ENCODE measurements at places on chromosomes 3 and 15. TPM values are rescaled to one million over a fixed set of nuclear protein-coding genes. Genes with fewer than 3 reads are reported as not detected.

PTPRG gene
- 0.29 TPM for total RNA-seq

SOX14 gene
- total RNA-seq: not detected

MFSD1 gene
- total RNA-seq: 45.3 TPM

ITGB5 gene
- 67.2 TPM for total RNA-seq

- H3K36me3 ChIP-seq: no peaks in the 10 kb centered on the region
- peaks cover under 1% of the 10 kb centered on the region for H3K4me1 ChIP-seq
- no peak overlapping the region for H3K27ac ChIP-seq
Observed at GRCh38 chr3:157353652-157354051, 83.0 kb upstream of the PTX3 start.

CHAC1 gene
- 13.3 TPM for total RNA-seq

GRCh38 chr3:54784021-54784420, 143.8 kb downstream of the LRTM1 start:
- no peaks in the 10 kb centered on the region for H3K27me3 ChIP-seq
- H3K4me3 ChIP-seq: no peak overlapping the region
- no peak overlapping the region for H3K27ac ChIP-seq
- no peaks in the 10 kb centered on the region for H3K4me1 ChIP-seq
- H3K36me3 ChIP-seq: no peaks in the 10 kb centered on the region

- no peaks in the 10 kb centered on the region for H3K27me3 ChIP-seq
- no peak for DNase-seq
- H3K4me1 ChIP-seq: no peaks in the 10 kb centered on the region
- H3K27ac ChIP-seq: no peak overlapping the region
- no peaks in the 10 kb centered on the region for H3K36me3 ChIP-seq
Observed at GRCh38 chr15:36545467-36545992, 33.9 kb upstream of the CDIN1 start.

GRCh38 chr3:152834191-152834775, 648 bp upstream of the P2RY1 start:
- H3K27ac ChIP-seq: no peak overlapping the region
- H3K36me3 ChIP-seq: no peaks in the 10 kb centered on the region
- DNase-seq: no peak
- peaks cover 60% of the 10 kb centered on the region for H3K27me3 ChIP-seq

DNA sequence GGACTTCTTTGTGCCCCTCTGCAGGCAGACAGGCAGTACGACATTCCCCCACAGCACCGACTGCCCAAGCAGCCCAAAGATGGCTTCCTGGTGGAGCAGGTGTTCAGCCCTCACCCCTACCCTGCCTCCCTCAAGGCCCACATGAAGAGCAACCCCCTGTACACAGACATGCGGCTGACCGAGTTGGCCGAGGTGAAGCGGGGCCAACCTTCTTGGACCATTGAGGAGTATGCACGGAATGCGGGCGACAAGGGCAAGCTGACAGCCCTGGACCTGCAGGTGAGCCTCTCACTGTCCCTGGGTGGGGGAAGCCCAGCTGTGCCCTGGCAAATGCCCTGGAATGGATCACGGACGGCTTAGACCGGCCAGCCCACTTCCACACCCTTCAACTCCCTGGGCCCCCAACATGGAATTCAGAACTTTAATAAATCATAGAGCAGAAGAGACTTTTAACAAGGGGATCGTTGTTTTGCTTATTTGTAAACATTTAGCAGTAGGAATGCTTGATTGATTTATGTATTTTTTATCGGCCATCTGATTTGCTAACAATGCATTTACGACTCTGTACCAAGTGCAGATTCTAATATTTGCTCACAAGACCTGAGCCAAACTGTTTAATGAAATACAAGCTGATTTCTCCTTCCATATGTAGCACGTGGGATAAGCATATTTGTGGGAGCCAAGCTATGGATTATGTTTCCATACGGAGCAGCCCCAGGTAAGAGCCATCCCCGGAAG, 31.1 kb downstream of the MINAR1 start:
- H3K36me3 ChIP-seq: no peaks in the 10 kb centered on the region
- H3K4me1 ChIP-seq: no peaks in the 10 kb centered on the region
- DNase-seq: no peak
- no peak overlapping the region for H3K4me3 ChIP-seq
- H3K27ac ChIP-seq: no peak overlapping the region

ROPN1B gene
- total RNA-seq: 0.18 TPM

- DNase-seq: no peak
- no peaks in the 10 kb centered on the region for H3K36me3 ChIP-seq
- H3K27ac ChIP-seq: no peak overlapping the region
- no peaks in the 10 kb centered on the region for H3K27me3 ChIP-seq
Observed at GRCh38 chr15:44300572-44300971, 12.1 kb downstream of the GOLM2 start.

- no peaks in the 10 kb centered on the region for H3K27me3 ChIP-seq
- no peak for DNase-seq
- no peak overlapping the region for H3K4me3 ChIP-seq
Observed at GRCh38 chr15:74656935-74657535, 38.8 kb downstream of the EDC3 start.

PRR20G gene
- total RNA-seq: not detected

DNA sequence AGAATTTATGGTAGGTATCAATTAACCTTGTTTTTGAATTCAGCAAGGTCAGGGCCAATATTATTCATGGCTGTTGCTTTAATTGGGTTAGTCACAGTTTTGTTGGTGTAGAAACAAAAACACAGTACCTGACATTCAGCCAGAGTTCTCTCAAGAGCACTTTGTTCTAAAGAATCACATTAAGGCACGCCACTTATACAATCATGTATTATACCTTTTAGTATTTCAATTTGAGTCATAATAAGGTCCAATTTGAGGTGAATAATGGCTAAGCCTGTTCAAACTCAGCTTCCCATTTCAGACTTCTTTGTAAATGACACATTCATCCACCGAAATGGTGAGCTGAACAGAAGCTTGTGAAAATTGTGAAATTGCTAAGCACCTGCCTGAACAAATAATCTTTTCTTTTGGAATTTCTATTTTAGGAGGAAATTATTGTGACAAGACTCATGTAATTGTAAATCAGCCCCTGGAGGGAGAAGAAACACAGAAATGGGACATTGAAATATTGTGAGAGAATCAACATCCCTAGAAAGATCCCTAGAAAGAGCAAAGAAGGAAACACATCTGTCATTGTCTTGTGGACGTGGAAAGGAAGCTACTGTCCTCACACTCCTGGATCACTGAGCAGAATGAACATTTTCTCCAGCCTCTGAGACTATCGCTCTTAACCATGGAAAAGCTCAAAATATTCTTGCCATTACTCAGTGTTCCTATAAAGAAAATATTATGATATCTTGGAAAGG, 29.3 kb downstream of the RIOX2 start:
- H3K4me1 ChIP-seq: no peaks in the 10 kb centered on the region
- H3K36me3 ChIP-seq: peaks cover 52% of the 10 kb centered on the region
- H3K27ac ChIP-seq: no peak overlapping the region
- DNase-seq: no peak
- no peaks in the 10 kb centered on the region for H3K27me3 ChIP-seq

DNA sequence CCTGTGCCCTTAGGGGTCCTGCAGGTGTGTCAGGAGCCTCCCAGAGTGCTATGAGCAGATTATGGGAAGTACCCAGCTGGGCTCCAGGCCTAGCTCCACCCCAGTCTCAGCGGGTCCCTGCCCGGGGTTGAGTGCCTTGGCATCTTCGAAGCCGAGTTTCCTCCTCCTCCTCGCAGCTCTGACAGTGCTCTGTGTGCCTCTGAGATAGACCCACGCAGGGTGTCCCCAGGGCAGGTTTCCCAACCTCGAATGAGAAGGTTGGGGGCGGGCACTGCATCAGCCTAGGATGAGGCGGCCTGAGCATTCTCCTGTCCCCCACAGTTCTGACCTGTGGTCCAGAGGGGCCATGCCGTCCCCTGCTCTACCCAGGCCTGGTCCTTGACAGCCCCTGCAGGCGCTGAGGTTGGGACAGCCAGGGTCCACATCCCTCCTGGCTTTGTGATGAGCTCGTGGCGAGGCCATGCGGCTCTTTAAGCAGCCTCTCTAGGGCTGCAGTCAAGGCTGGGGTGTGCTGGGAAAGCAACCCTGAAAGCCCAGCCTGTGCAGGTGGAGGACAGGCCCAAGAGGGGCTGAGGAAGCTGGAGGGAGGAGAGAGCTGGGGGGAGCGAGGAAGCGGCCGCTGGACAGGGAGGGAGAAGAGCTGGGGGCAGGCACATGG, 20.2 kb upstream of the SKOR1 start:
- no peaks in the 10 kb centered on the region for H3K36me3 ChIP-seq
- H3K27me3 ChIP-seq: no peaks in the 10 kb centered on the region
- no peak overlapping the region for H3K27ac ChIP-seq

DNA sequence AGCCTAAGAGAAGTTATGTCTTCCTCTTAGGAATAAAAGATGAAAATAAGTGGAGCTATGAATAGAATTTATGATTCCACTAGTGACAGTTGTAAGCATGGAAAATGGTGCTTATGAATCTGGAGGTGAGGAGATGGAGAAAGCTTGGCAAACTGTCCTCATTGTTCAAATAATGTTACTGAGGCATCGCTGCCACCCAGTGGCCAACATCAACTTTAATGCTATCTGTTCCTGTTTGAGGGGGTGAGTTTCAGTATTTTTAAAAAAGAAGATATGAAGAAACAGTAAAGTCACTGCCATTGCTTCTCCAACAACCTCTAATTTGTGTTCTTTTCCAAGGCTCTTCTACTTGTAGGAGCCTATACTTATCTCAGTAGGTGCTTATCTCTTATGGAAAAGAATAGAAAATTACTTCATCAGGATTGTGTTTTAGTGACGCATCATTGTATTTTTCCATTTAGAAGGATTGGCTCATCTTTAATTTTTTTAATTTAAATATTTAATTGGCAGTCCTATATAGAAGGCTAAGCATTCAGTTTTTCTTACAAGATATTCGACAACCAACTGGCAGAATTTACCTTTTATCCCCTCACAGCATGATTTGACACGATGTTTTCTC, 260.4 kb upstream of the P2RY1 start:
- no peak overlapping the region for H3K4me3 ChIP-seq
- H3K27ac ChIP-seq: no peak overlapping the region
- peaks cover 45% of the 10 kb centered on the region for H3K27me3 ChIP-seq
- DNase-seq: peak; percentile 66
- no peaks in the 10 kb centered on the region for H3K36me3 ChIP-seq

DNA sequence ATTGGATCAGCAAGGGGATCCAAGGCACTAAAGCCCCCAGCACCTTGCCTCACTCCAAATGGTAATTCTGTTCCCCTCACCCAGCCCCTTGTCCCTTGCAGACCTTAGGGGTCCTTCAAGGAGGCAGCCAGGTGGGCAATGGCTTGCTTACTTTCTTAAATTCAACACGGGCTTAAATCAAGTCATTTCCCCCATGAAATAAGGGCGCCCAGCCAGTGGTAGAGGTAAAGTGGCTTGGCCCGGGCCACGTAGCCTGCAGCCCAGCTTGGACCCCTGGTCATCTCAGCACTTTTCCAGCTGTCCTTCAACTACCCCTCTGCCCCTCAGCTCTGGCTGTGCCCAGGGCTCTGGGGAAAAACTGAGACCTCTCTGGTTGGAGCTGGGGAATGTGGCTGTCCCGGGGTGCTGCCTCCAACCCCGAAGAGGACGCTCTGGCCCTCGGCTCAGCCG, 1.2 kb downstream of the PSTPIP1 start:
- H3K36me3 ChIP-seq: no peaks in the 10 kb centered on the region
- no peak for DNase-seq
- H3K4me1 ChIP-seq: 0 out of 2 replicates have a peak, but pooled peaks cover 6% of the 10 kb centered on the region
- no peak overlapping the region for H3K4me3 ChIP-seq
- no peaks in the 10 kb centered on the region for H3K27me3 ChIP-seq

DNA sequence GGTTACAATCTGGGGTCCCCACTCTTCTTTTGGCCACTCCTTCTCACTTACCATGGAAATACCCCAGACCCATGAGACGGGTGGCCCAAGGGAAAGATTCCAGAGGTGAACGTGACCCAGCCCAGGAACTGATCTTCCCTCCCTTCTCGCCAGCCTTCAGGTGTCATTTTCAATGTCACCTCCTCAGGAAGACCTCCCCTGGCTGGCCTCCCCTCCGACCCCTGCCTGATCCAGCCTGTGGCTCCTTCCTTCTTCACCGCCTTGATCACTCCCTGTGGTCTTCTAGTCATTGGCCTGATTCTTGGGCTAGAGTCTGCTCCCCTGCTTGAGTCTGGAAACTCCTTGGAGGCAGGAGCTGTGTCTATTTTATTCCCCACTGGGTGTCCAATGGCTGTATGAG, 146.1 kb downstream of the SMAD6 start:
- no peak for DNase-seq
- H3K27me3 ChIP-seq: no peaks in the 10 kb centered on the region
- H3K27ac ChIP-seq: no peak overlapping the region
- no peaks in the 10 kb centered on the region for H3K36me3 ChIP-seq
- no peak overlapping the region for H3K4me3 ChIP-seq

- peak overlapping the region; percentile 83 for H3K27ac ChIP-seq
- peak; percentile 76 for DNase-seq
- no peaks in the 10 kb centered on the region for H3K27me3 ChIP-seq
- peaks cover 61% of the 10 kb centered on the region for H3K4me1 ChIP-seq
Observed at GRCh38 chr15:83695246-83695645, 41.3 kb downstream of the ADAMTSL3 start.

ARL13B gene
- 10.7 TPM for total RNA-seq

DNA sequence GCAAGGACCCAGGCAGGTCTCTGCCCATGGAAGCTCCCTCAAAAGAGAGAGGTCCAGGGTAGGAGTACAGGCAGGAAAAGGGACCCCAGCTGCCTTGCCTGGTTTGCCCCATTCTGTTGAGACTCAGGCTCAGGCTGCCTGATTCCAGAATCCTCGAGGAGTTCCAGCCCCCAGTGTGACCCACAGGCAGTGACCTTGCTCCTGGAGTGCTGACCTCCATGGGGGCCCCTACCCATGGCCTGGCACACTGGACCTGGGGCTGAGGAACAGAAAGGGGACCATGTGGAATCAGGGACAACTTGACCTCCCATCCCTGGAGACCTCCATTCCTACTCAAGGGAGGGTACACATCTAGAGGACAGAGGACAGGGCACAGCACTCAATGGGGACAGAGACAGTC, 3.4 kb upstream of the SEMA3B start:
- H3K4me1 ChIP-seq: peaks cover 54% of the 10 kb centered on the region
- no peak overlapping the region for H3K4me3 ChIP-seq
- no peak for DNase-seq

NCEH1 gene
- 33.9 TPM for total RNA-seq

- H3K27me3 ChIP-seq: no peaks in the 10 kb centered on the region
- no peak for DNase-seq
- H3K27ac ChIP-seq: no peak overlapping the region
- H3K4me3 ChIP-seq: no peak overlapping the region
Observed at GRCh38 chr3:12585181-12585580, 28.3 kb downstream of the MKRN2 start.

- H3K4me1 ChIP-seq: peaks cover 23% of the 10 kb centered on the region
- no peak overlapping the region for H3K4me3 ChIP-seq
- DNase-seq: peak; percentile 29
- H3K27ac ChIP-seq: no peak overlapping the region
- H3K36me3 ChIP-seq: no peaks in the 10 kb centered on the region
Observed at GRCh38 chr3:17033516-17034168, 148.9 kb downstream of the PLCL2 start.

RASL12 gene
- total RNA-seq: not detected

All from PC-3 (cell line).